ENCODE measurements at places on chromosomes 7 and 10.
A peak's percentile ranks its signal among the peaks of the same experiment; 100 is the strongest.

DNA sequence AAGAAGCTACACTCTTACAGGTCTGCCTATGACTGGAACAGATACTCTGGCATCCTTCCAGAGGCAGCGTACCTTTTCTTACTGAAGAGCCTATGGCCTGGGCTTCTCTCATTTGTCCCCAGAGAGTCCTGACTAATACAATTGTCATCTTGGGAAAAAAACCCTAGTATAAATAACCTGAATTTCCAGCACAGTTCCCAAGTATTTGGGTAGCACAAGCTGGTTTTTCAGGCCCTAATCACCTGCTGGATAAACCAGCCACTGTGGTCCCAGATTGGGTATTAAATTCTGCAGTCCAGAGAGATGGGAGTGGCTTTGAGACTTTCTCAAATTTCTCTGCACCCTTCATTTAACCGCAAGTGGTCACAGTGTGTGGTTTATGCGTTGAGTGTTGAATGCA is 186.8 kb upstream of the NEBL start:
- no peaks in the 10 kb centered on the region for H3K36me3 ChIP-seq
- peaks cover 2% of the 10 kb centered on the region for H3K27me3 ChIP-seq
- no peak for DNase-seq
- H3K4me3 ChIP-seq, result no peak overlapping the region
- H3K27ac ChIP-seq, result no peak overlapping the region

DNA sequence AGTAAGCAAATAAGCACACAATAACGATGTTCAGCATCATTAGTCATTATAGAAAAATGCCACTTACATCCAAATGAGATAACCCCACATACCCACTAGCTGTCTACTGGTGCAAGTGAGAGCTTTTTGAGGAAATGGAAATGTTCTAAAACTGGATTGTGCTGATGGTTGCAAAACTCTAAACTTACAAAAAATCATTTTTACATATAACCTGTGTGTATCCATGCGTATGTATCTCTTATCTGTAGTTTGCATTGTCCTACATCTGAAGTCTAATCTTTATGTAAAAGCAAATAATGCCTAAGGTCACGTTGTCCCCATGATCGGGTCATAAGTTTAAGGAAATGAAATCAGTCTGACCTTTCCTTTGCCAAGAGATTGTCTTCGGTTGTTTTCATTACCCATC is 81.6 kb upstream of the DNAJB6 start:
- H3K36me3 ChIP-seq, result peaks cover 20% of the 10 kb centered on the region
- H3K27ac ChIP-seq, result peak overlapping the region; percentile 17
- H3K27me3 ChIP-seq, result no peaks in the 10 kb centered on the region
- H3K4me3 ChIP-seq, result no peak overlapping the region
- H3K4me1 ChIP-seq, result no peaks in the 10 kb centered on the region

DNA sequence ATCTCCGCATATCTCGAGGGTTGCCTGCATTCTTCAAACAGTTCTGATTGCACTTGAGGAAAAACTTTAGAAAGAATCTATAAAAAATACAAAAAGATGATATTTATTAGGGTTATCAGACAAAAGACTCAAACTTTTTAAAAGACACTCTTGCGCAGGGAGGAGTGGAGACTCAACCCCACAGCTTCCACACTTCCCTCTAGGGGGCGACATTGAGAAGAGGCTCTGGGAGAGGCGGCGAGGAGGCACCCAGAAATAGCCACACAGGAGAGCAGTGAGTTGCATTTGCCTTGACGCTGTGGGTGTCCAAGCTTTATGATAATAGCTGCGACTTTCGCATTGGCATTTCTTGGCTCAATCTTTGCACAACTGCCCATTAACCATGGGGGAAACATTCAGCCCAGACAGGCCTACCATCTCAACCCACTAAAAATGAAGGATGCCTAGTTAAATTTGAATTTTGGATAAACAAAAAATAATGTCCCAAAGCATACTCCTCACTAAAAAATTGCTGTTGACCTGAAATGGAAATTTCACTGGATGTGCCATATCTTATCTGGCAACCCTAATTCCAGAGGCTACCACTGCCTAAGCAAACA is 86.2 kb downstream of the EBF3 start:
- DNase-seq, result peak; percentile 7
- peaks cover 4% of the 10 kb centered on the region for H3K27me3 ChIP-seq
- H3K4me1 ChIP-seq, result no peaks in the 10 kb centered on the region
- no peak overlapping the region for H3K27ac ChIP-seq
- H3K4me3 ChIP-seq, result no peak overlapping the region

DNA sequence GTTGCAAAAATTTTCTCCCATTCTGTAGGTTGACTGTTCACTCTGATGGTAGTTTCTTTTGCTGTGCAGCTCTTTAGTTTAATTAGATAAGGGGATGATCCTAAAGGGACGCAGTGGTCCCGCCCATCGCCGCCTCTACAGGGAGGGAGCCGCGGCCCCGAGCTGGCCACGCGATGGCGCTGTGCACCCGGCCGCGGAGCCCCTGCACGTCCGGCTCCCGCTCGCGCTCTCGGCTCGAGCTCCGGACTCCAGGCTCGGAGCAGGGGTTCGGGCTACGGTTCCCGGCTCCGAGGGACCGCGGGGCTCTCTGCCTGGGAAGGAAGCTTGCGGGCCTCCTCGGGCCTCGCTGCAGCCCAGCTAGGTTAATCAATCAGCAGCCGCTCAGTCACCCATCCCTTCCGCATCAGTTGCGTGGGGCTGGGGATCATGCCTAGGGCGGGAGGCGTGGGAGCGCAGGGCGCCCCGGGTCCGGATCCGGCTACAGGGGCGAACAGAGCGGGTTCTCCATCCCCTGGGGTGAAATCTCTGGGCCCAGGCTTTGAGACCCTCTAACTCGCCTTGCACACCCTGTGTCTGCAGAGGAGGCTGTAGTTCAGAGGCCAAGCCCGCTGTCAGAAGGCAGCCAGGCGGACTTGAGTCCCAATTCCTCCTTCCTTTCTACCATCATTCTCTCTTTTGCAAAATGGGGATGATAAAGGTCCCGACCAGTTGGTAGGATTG is 97.9 kb downstream of the WDR11 start:
- peak overlapping the region; percentile 46 for H3K4me3 ChIP-seq
- no peak overlapping the region for H3K27ac ChIP-seq
- peak; percentile 49 for DNase-seq
- H3K4me1 ChIP-seq, result no peaks in the 10 kb centered on the region
- H3K36me3 ChIP-seq, result peaks cover 2% of the 10 kb centered on the region
- H3K27me3 ChIP-seq, result peaks cover 16% of the 10 kb centered on the region

DNA sequence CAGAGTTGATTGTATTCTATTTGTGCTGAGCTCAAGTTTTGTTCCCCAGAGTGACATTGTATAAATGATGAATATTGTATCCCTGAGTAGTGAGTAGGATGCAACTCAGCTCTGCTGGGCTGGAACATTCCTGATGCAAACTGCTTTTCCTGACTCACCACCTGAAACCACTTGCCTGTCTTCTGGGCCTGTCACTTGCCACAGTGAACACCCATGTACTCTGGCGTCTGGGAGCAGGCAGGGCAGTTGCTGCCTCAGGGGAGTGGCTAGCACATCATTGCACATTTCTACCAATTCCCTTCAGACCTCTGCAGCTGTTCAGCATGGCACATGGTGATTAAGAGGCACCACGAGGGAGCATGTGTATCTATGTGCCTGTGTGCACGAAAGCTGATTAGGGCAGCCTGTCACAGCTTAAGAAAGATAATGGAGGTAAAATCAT is 157.3 kb downstream of the SND1 start:
- DNase-seq, result no peak
- peaks cover 15% of the 10 kb centered on the region for H3K36me3 ChIP-seq
- H3K4me3 ChIP-seq, result no peak overlapping the region
- no peaks in the 10 kb centered on the region for H3K27me3 ChIP-seq
- peaks cover 17% of the 10 kb centered on the region for H3K4me1 ChIP-seq
- H3K27ac ChIP-seq, result no peak overlapping the region

GRCh38 chr7:36430186-36430585 is 40.5 kb downstream of the ANLN start:
- no peaks in the 10 kb centered on the region for H3K27me3 ChIP-seq
- peaks cover 4% of the 10 kb centered on the region for H3K36me3 ChIP-seq
- H3K4me3 ChIP-seq, result no peak overlapping the region
- no peaks in the 10 kb centered on the region for H3K4me1 ChIP-seq
- no peak overlapping the region for H3K27ac ChIP-seq
- DNase-seq, result no peak
